ENCODE measurements at places on chromosomes 5 and 9. TPM values are rescaled to one million over a fixed set of nuclear protein-coding genes. Genes with fewer than 3 reads are reported as not detected.

The ZNF484 gene
- 16.1 TPM for total RNA-seq

The DOCK8 gene
- total RNA-seq = 0.78 TPM

The ATOSB gene
- total RNA-seq = 17.7 TPM

The PTPN3 gene
- 1.1 TPM for total RNA-seq

The UBTD2 gene
- total RNA-seq = 22.2 TPM

The CCT5 gene
- 1,235 TPM for total RNA-seq

The DDX4 gene
- total RNA-seq = not detected

The PCDHB11 gene
- 0.13 TPM for total RNA-seq

The PCSK5 gene
- 8.9 TPM for total RNA-seq

The PLPPR1 gene
- total RNA-seq = 0.25 TPM

Data from pulmonary artery endothelial cell (primary cell).